ENCODE measurements at places on chromosomes 11 and 22. TPM values are rescaled to one million over a fixed set of nuclear protein-coding genes. Genes with fewer than 3 reads are reported as not detected.

The PTGDR2 gene
- 3.0 TPM for total RNA-seq

- DNase-seq = no peak
Observed at GRCh38 chr11:11313426-11313825, 39.6 kb downstream of the CSNK2A3 start.

DNA sequence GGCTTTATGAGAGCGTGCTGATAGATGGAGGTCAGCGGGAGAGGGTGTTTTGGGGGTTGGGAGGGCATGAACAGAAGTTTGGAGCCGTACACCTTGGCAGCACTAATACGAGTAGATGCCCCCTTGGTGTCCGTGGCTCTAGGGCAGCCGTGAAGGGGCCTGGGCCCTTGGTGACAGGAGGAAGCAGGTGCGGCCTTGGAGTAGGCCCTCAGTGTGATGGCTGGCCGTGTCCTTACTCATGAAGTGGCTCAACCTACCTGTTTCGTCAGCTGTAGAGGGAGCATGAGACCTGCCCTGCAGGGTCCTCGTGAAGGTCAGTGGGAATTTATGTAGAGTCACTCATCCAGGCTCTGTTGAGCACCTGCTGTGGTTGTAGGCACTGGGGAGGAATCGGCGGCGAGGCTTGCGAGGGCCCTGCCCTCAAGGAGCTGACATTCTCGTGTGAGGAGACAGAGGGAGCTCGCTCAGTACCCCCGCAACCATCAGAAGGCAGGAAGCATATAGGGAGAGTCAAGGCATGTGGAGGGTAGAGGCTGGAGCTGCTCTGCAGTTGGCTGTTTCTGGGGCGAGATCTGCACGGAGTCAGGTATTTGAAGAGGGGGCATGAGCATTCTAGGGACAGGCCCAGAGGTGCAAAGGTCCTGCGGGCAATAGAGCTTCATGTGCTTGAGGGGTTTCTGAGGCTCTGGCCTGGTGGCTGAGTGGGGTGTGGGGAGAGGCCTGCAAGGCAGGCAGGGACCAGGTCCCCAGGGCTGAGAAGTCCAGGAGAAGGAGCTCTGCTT is 39.6 kb downstream of the TBC1D22A start:
- DNase-seq = no peak

DNA sequence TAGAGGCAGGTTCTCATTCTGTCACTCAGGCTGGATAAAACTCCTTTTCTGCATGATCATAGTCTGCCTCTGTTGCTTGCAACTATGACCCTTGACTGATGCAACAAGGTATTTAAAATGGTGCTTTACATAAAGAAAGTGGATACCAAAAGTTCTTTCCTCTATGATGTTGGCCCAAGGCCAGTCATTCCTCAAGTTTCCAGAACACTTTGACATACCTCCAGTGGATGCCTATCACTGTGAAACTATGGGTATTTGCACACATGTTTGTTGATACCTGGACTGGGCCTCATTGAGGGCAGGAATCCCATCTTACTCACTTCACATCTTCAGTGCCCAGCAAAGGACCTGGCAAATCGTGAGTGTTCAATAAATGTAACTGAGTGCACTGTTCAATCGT is 159.0 kb upstream of the ZC3H12C start:
- DNase-seq = no peak

DNA sequence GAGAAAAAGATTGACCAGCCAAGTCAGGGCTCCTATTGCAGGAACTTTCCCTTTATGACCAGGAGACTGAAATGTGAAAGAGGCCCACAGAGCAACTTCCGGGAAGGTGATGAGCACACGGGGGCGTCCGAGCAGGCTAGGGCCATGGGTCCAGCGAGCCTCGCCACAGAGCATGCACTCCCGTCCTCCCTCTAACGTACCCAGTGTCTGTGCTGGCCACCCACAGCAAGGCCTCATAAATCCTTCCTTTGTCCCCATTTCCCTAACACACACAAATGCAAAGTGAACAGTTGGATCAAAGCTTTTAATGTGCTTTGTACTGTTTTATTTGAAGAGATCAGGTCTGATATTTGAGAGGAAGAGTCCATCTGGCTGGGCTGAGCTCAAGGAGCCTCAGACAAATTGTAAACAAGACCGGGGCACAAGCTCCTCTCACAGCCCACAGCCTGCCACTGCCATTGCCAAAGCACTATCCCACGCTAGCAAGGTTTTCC is 44.3 kb downstream of the BLID start:
- no peak for DNase-seq

DNA sequence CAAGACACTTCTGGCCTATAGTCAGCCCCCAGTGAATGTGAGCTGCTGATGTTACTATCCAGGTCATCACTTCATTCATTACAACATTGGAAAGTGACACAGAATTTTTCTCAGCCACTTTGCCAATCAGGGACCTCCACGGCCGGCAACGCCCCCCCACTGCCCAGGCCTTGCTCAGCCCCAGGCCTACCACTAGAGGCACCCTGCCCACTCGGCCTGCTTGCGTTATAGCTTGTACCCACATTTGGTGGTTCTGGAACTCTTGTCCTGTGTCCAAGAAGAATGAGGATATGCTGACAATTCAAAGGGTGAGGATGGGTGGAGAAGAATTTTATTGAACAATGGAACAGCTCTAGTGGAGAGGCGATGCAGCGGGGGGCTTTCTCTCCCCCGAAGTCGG is 96.2 kb downstream of the TSPAN18 start:
- no peak for DNase-seq

Measured in Right ventricle myocardium superior (tissue), 1 donor.